ENCODE measurements at places on chromosomes 3 and 15. TPM values are rescaled to one million over a fixed set of nuclear protein-coding genes. Genes with fewer than 3 reads are reported as not detected.

- DNase-seq = no peak
Measured at GRCh38 chr3:31235062-31235700, 297.5 kb upstream of the STT3B start.

DNA sequence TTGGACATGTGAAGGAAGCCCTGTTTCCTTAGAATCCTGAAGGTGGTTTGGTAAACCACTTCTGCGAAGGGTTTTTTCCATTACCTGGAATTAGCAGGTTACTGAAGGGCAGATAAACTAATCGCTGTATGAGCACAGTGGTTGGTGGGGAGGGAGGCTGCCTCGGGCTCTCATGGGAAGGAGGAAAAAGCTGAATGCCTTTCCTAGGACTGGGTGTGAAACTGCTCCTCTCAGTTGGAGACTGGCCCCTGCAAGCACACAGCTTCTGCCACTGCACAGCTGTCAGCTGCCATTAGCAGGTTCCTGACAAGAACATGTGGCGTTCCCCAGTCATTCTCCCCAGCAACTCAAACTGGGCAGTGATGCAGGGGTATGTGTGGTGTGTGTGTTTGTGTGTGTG is 376.3 kb downstream of the GAP43 start:
- DNase-seq = no peak

- DNase-seq = no peak
Measured at GRCh38 chr15:65517866-65518207, 348 bp upstream of the DPP8 start.

- DNase-seq = no peak
Measured at GRCh38 chr3:16406579-16406978, 106.9 kb downstream of the RFTN1 start.

GRCh38 chr3:27885641-27886040 is 163.5 kb upstream of the EOMES start:
- DNase-seq = no peak

- DNase-seq = no peak
Measured at GRCh38 chr3:105801397-105801796, 67.4 kb downstream of the CBLB start.

GRAMD2A gene
- total RNA-seq = not detected

All from natural killer cell (primary cell).